ENCODE measurements at places on chromosomes 2 and 18. TPM values are rescaled to one million over a fixed set of nuclear protein-coding genes. Genes with fewer than 3 reads are reported as not detected.
A peak's percentile ranks its signal among the peaks of the same experiment; 100 is the strongest.

Gene LYPD6B
- not detected for total RNA-seq

Gene GPR75
- 2.0 TPM for total RNA-seq

Gene MAP2
- 0.20 TPM for total RNA-seq

DNA sequence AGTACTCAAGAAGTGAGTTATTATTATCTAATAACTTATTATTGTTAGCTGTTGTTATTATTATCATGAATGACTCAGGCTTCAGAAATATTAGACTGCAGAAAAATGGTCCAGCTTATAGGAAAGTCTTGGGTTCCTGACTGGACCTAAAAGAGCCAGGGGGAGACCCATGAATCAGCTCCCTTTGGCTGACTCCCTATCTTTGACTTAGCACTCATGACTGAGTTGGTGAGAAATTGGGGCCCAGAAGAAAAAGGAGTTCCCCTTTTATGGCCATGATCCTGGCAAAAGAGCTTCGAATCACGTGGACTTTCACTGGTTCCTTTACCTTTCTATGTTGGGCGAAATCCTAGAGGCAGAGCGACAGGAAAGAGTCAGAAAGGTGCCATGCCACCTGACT lies 145.8 kb downstream of the MYO3B start:
- H3K27me3 ChIP-seq: no peaks in the 10 kb centered on the region
- no peak overlapping the region for H3K4me3 ChIP-seq
- DNase-seq: no peak
- no peaks in the 10 kb centered on the region for H3K36me3 ChIP-seq
- no peaks in the 10 kb centered on the region for H3K4me1 ChIP-seq
- no peak overlapping the region for H3K27ac ChIP-seq

DNA sequence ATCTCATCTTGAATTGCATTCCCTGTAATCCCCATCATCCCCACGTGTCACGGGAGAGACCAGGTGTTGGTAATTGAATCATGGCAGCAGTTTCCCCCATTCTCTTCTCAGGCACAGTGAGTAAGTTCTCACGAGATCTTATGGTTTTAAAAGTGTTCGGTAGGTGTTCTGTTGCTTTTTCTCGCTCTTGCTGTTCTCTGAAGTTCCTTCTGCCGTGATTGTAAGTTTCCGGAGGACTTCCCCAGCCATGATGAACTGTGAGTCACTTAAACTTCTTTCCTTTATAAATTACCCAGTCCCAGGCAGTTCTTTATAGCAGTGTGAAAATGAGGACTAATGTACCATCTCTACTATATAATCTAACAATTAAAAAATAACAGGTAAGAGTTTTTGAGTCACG lies 409.9 kb upstream of the NRXN1 start:
- H3K27me3 ChIP-seq: no peaks in the 10 kb centered on the region
- no peak overlapping the region for H3K4me3 ChIP-seq
- H3K27ac ChIP-seq: no peak overlapping the region
- DNase-seq: no peak

DNA sequence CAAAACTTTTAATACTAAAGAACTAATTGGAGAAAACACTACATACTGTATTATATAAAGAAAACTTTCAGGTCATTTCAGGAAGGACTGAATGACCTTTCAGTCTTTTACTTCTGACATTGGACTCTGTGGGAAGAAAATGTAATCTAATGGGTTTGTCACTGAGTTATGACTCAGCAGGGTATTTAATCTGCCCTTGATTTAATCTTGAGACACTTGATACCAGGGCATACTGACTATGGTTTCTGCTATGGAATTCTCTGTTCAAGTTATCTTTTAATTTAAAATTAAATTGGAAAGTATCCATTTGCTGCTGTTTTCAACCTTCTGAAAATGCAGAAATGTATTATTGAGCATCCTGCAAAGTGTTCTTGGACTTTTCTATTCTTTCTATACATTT lies 354.2 kb upstream of the GALNT5 start:
- H3K36me3 ChIP-seq: no peaks in the 10 kb centered on the region
- H3K27me3 ChIP-seq: no peaks in the 10 kb centered on the region
- no peaks in the 10 kb centered on the region for H3K4me1 ChIP-seq
- H3K27ac ChIP-seq: no peak overlapping the region
- no peak for DNase-seq
- no peak overlapping the region for H3K4me3 ChIP-seq

- H3K36me3 ChIP-seq: no peaks in the 10 kb centered on the region
- H3K27ac ChIP-seq: no peak overlapping the region
- H3K27me3 ChIP-seq: peaks cover 7% of the 10 kb centered on the region
- no peak for DNase-seq
Measured at GRCh38 chr2:130913891-130914290, 77.2 kb downstream of the ARHGEF4 start.

DNA sequence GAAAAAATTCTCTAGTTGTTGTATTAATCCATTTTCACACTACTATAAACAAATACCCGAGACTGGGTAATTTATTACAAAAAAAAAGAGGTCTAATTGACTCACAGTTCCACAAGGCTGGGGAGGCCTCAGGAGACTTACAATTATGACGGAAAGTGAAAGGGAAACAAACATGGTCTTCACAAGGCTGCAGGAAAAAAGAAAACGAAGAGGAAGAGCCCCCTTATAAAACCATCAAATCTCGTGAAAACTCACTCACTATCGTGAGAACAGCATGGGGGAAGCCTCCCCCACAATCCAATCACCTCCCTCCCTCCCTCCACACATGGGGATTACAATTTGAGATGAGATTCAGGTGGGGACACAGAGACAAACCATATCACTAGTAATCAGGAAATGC lies 61.7 kb upstream of the SPTBN1 start:
- no peaks in the 10 kb centered on the region for H3K4me1 ChIP-seq
- H3K27me3 ChIP-seq: no peaks in the 10 kb centered on the region
- no peaks in the 10 kb centered on the region for H3K36me3 ChIP-seq
- DNase-seq: peak; percentile 23

DNA sequence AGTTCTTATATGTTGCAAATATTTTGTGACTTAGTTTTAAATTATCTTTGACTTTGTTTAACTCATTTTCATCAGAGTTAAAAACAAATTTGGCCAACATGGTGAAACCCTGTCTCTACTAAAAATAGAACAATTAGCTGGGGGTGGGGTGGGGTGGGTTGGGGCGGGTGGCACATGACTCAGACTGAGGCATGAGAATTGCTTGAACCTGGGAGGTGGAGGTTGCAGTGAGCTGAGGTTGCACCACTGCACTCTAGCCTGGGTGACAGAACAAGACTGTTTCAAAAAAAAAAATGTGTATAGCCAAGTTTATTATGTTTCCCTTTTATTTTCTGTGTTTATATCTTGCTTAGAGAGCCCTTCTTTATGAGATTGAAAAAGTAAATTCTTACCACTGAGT lies 14.2 kb upstream of the LIPG start:
- H3K27ac ChIP-seq: no peak overlapping the region
- H3K4me3 ChIP-seq: no peak overlapping the region
- peaks cover 12% of the 10 kb centered on the region for H3K27me3 ChIP-seq

GRCh38 chr2:104891145-104891544 lies 37.2 kb downstream of the POU3F3 start:
- DNase-seq: no peak
- H3K36me3 ChIP-seq: no peaks in the 10 kb centered on the region
- peaks cover 8% of the 10 kb centered on the region for H3K4me1 ChIP-seq
- no peak overlapping the region for H3K27ac ChIP-seq
- H3K4me3 ChIP-seq: no peak overlapping the region
- peaks cover 9% of the 10 kb centered on the region for H3K27me3 ChIP-seq

- H3K4me3 ChIP-seq: no peak overlapping the region
- no peak for DNase-seq
- H3K4me1 ChIP-seq: no peaks in the 10 kb centered on the region
- H3K27ac ChIP-seq: no peak overlapping the region
Measured at GRCh38 chr18:60389314-60389713, 16.7 kb upstream of the MC4R start.

- H3K36me3 ChIP-seq: no peaks in the 10 kb centered on the region
- no peaks in the 10 kb centered on the region for H3K27me3 ChIP-seq
- H3K4me3 ChIP-seq: no peak overlapping the region
- no peak for DNase-seq
- H3K27ac ChIP-seq: no peak overlapping the region
Measured at GRCh38 chr18:59575995-59576394, 121.2 kb downstream of the CCBE1 start.

DNA sequence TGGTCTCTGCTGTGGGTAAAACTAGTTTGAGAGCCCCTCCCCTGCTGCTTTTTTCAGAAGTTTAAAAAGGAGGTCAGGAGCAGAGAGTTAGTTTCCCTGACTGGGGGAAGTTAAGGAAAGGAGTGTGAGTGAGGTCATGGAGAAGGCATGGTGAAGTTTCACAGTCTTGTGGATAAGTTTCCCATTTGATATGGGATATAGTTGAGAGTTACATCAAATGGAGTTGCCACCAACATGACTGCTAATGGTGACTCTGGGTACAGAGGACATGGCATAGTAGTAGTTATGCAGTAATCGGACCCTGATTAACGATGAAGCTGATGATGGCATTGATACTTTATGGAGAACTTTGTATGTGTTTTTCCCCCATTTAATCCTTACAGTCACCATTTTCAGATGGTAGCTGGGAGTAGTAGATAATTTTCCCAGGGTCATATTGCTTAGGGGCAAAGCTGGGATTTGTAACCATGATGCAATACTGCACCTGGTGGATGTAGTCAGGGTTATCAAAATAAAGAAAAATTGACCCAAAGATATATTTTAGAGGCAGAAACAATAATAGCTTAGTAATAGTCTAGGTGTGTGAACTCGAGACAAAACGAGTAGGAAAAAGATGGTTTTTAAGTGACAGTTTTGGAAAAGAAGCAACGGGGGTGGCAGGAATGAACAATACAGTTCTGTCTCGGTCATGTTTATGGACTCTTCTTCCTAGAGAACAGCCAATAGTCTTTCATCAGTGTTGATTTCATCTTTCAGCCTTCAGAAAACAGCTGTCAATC lies 74.6 kb downstream of the FMNL2 start:
- H3K27me3 ChIP-seq: peaks cover 16% of the 10 kb centered on the region
- DNase-seq: no peak

DNA sequence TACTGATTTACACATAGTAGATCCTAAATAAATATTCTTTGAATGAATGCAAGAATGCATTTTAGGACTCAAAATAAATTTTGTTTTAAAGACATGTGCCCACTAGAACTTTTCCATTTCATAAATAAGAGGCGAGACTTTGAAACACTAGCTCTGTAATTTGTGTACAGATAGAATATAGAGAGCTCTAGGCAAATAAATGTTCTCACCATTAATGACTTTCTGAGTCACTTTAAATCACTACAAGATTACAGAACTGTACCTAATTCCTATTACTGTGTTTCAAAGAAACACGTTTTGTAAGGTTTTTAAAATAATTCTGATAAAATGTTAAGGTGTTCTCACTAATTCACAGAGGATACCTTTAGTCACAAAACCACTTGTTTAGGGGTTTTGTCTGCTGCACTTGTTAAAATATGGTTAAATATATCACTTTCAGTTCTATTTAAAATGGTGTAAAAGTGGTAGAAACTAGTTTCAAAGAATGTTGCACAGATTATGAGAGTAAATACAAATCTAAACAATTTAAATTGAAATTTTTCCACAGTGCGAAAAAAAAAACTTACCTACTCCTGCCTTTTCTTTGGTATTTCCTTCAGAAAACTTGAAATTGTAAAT lies 158.7 kb upstream of the ZC3H15 start:
- no peak overlapping the region for H3K27ac ChIP-seq
- H3K27me3 ChIP-seq: no peaks in the 10 kb centered on the region
- DNase-seq: no peak
- no peaks in the 10 kb centered on the region for H3K4me1 ChIP-seq
- H3K4me3 ChIP-seq: no peak overlapping the region

GRCh38 chr2:47512581-47513083 lies 109.7 kb downstream of the MSH2 start:
- DNase-seq: no peak
- H3K4me3 ChIP-seq: no peak overlapping the region
- no peaks in the 10 kb centered on the region for H3K27me3 ChIP-seq
- H3K4me1 ChIP-seq: no peaks in the 10 kb centered on the region

GRCh38 chr2:37614061-37614738 lies 57.2 kb downstream of the CDC42EP3 start:
- peaks cover 5% of the 10 kb centered on the region for H3K36me3 ChIP-seq
- H3K27me3 ChIP-seq: no peaks in the 10 kb centered on the region
- H3K4me1 ChIP-seq: peaks cover 45% of the 10 kb centered on the region
- no peak overlapping the region for H3K27ac ChIP-seq

GRCh38 chr18:8224576-8224975 lies 384.7 kb upstream of the RAB12 start:
- no peaks in the 10 kb centered on the region for H3K36me3 ChIP-seq
- H3K4me3 ChIP-seq: no peak overlapping the region
- no peak for DNase-seq

DNA sequence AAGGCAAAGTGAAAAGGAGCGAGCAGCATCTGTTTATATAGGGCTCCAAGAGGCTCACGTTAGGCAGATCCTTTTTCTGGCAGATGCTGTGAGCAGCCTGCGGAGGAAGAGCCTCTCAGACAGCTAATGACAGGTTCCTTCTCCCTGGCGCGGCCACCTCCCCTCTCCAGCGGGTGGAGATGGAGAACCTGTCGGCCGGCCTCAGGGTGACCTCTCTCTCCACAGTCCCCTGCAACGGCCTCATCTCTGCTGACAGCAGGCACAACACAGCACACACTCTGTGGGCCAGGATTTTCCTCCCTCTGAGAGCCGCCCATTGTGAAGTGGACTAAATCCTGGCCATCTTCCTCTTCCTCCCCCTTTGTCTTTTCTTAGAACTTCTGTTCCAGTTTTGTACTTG lies 119.8 kb downstream of the PRKCE start:
- no peaks in the 10 kb centered on the region for H3K27me3 ChIP-seq
- H3K4me1 ChIP-seq: no peaks in the 10 kb centered on the region
- H3K4me3 ChIP-seq: no peak overlapping the region
- no peaks in the 10 kb centered on the region for H3K36me3 ChIP-seq

DNA sequence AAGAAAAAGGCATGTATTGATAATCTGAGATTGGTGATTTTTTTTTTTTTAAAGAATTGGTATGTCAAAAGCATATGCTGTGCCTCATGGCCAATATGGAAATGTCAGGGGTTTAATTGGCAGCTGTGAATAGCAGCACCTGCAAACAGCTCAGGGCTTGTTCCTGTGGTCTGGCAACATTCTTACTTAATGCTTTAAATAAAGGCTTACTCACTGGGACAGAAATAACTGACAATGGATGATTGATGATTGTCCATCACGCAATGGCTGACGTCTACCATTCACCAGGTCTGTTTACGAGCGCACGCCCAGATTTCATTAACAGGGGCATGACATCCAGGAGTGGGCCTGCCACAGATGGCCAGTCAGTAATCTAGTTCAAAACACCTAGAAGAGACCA lies 66.7 kb downstream of the ETAA1 start:
- no peaks in the 10 kb centered on the region for H3K27me3 ChIP-seq
- DNase-seq: no peak
- H3K27ac ChIP-seq: no peak overlapping the region

GRCh38 chr2:236946871-236947270 lies 138.8 kb upstream of the COPS8 start:
- no peak overlapping the region for H3K27ac ChIP-seq
- no peak for DNase-seq
- H3K36me3 ChIP-seq: no peaks in the 10 kb centered on the region
- no peak overlapping the region for H3K4me3 ChIP-seq
- H3K27me3 ChIP-seq: no peaks in the 10 kb centered on the region

- H3K27me3 ChIP-seq: no peaks in the 10 kb centered on the region
- no peak overlapping the region for H3K27ac ChIP-seq
- DNase-seq: no peak
- no peaks in the 10 kb centered on the region for H3K36me3 ChIP-seq
- no peaks in the 10 kb centered on the region for H3K4me1 ChIP-seq
- no peak overlapping the region for H3K4me3 ChIP-seq
Measured at GRCh38 chr18:11366410-11366809, 217.0 kb upstream of the PIEZO2 start.

Measured in CD4-positive, alpha-beta T cell (primary cell).